ENCODE measurements at places on chromosomes 3 and 15.

DNA sequence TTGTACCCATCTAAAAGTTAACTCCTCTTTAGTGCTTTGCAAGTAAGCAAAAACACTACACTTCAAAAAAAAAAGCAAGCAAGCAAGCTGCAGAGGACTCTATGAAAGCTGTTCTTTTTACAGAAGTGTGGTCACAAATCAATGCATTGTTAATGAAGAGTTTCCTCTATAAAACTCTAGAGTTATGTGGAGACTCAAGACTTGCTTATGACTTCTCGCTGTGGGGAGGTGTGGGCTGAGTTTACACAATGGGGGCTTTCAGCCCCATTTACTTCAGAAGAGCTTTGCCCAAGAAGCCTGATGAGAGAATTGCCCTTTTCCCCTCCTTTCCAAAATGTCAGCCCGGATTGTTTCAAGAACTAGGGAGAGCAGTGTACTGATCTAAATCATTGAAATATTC, 144.4 kb downstream of the IGSF11 start:
- DNase-seq = no peak

- peak; percentile 32 for DNase-seq
Observed at GRCh38 chr3:13346481-13347389, 73.4 kb downstream of the NUP210 start.

DNA sequence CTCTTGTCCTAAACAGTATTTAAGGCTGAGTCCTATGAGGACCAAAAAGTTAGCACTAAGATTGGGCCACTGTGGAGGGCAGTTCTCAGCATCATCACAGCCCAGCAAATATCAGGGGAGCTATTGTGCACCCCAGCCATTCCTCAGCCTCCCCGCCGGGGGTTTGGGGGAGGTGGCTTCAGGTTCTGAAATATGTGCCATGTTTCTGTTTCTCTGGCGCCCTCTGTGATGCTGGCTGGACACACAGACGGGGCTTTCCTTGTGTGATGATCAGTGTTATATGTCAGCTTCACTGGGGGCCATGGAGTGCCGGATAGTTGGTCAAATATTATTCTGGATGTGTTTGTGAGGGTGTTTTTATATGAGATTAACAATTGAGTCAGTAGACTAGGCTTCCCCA, 106.8 kb downstream of the GABRG3 start:
- no peak for DNase-seq

DNA sequence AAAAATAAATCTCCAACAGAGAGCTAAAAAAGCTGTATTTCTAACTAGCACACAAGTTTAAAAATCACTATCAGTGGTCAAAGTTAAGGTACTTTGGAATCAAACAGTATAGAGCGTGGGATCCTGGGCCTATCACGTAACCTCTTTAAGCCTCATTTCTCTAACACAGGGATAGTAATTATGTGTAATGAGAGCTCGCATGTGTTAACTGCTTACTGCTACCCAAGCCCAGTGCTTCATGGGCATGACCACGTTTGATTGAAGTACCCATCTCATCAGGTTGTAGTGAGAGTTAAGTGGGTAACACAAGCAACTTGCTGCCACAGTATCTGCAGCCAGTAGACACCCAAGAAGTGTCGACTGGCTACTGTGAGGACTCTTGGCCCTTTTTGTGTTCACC, 28.2 kb upstream of the NOX5 start:
- DNase-seq = no peak

GRCh38 chr15:70524470-70524869, 238.9 kb downstream of the UACA start:
- no peak for DNase-seq

DNA sequence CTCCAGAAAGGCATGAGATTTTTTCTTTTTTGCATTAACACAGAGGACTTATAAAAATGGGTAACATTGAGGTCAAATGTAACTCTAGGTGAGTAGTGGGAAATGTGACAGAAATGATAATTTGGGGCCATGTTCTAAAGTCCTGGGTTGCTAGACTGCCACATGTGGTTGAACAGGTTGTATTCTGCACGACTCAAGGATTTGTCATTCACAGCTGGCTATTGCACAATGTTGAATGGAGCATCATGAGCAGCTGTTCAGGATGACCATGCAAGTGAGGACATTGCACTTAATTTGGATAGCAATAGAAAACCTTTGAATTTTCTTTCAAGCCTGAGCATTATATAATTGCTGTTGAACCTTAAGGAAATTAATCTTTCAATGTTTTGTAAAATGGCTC, 396.6 kb downstream of the NAALADL2 start:
- no peak for DNase-seq

- no peak for DNase-seq
Observed at GRCh38 chr3:139530717-139531116, 8.8 kb downstream of the RBP1 start.

DNA sequence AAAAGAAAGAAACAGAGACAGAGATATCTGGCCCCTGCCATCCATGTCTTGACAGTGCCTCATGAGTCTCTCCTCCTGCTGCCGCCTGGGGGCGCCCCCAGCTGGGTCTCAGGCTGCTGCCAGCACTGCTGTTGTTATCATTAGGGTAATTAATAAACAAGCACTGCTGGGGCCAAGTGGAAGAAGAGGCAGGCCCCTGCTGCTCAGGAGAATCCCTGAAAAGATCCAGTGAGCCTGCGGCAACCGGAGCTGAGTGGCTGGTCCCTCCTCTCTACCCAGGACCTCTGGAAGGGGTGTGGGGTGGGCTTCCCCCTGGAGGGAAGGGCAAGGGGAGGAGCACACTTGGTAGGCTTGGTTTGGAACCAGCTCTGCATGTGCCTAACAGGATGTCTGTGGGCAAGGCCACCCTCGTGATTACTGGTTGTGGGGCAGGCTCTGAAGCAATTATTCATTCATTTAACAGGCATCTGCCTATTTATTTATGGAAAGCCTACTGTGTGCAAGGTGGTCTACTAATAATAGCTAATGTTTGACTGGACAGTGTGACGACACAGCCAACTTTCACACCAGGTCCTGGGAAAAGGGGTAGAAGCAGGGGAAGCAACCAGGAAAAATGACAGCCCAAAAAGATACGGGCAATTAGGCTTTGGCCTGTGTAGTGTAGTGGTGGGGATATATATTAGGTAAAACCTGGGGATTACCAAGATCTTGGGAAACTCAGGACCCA, 1.2 kb upstream of the TYRO3 start:
- DNase-seq = peak; percentile 44

DNA sequence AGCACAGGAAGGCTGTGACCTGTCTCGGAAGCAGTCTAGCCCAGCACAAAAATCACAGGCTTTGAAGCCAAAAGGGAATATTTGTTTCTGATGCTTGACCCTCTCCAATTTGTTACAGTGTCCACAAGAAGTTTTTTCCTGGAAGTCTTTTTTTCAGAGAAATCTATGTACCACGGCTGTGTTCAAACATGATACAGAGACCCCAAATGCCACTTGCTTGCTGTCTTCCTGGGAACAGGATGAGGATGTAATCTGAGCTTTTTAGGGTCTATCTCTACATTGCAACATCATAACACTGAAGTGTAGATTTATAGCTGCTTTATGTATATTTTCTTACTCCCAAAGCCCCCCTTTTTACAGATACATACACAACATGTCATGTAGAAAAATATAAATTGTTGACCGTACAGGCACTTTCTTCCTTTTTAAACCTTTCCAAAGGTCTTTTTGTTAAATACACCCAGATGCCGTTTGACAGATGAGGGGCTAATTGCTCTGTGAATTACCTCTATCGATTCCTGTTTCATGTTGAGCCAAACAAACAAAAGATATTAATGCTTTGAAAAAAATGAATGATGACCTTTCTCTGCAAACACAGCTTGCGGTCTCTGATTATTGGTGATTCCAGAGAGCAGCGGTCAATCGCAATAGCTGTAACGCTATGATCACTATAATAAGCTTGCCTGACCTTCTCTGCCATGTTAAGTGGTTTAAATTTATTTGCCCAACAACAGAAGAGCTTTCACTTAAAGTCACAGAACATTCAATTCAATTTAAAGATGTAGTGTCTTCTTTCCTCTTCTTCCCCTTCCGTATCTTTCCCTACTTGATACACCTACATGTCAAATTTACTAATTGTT, 875.9 kb upstream of the NR2F2 start:
- no peak for DNase-seq

GRCh38 chr3:72606005-72606800, 242.0 kb downstream of the SHQ1 start:
- DNase-seq = no peak

DNA sequence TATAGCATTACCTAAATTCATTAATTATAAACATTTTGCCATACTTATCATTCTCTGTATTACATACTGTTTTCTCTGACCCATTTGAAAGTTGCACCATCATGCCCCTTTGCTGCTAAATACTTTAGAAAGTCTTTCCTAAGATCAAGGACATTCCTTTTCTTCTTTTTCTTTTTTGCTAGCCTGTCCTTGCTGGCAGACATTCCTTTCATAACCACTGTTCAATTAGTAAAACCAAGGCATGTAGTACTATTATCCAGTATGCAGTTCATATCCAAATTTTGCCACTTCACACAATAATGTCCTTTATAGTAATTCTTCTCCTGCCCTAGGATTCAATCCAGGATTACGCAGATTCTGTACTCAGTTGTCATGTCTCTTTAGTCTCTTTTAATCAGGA, 321.0 kb upstream of the C2CD4B start:
- no peak for DNase-seq

- DNase-seq = no peak
Observed at GRCh38 chr3:125431912-125432790, 57.0 kb upstream of the ZNF148 start.

DNA sequence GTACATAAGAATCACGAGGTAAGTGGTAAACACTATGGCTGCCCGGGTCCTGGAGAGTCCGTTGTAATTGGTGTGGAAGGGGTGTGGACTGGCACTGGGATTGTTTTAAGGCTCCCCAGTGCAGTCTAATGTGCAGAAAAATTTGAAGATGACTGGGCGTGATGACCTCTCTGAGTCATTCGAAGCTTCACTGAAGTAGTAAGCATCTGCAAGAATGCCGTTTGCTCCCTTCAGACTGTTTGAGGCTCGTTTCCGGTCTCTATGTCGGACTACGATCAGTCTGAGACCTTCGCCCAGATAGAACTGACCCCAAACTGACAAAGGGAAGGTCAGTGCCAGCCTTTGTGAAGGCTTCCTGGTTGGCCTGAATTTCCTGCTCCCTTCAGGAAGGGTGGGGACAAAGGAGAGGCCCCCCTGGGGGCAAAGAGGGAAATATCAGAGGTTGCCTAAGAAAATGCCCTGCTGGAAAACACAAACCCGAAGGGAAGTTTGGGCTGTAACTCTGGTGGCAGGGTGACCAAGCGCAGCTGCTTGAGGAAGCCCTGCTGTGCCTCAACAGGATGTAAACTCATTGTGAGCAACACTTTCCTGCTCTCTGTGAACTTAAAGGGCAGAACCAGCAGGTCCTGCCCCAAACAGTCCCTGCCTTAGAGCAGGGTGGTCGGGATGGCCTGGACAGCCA, 34.6 kb downstream of the BTD start:
- no peak for DNase-seq

- no peak for DNase-seq
Observed at GRCh38 chr15:82315519-82316246, 33.6 kb downstream of the GOLGA6L10 start.

DNA sequence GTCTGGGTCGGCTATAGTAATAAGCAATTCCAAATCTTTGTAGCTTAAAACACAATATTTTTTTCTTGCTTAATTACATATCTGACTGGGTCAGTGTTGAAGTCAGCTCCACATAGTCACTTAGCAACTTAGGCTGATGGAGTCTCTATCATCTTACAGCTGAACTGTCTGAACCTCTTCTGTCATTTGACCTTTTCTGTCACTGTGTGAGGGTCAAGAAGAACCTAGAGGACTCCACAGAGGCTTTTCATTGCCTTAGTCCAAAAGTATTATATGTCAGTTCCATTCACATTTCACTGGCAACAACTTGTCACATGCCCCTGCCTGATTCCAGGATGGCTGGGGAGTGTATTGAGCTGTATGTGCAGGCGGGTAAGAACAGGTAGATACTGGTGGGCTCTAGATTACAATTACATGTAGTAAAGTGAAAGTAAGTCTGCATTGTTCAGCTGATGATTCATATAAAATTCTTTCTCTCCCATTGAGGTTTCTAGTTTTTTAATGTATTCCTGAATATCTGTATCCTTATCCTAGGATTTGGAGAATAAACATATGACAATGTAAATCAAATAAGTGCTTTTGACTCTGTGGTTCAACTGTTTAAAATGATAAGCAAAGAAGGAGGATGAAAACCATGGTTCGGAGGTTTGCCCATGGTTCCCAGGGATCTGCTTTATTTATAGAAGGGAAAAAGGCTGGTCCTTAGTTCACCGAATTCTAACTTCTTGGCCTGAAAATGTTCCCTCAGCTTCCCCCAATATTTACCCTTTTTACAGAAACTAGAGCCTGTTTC, 5.8 kb upstream of the ARPP21 start:
- no peak for DNase-seq
